Peyer's patch (tissue), 4 donors: ENCODE measurements at places on chromosomes 2 and 18. TPM values are rescaled to one million over a fixed set of nuclear protein-coding genes. Genes with fewer than 3 reads are reported as not detected.
A peak's percentile ranks its signal among the peaks of the same experiment; 100 is the strongest.

Gene CRYBA2
- total RNA-seq: 2.4 TPM

GRCh38 chr2:105820691-105821090, 76.0 kb downstream of the NCK2 start:
- H3K27me3 ChIP-seq: no peaks in the 10 kb centered on the region
- H3K4me3 ChIP-seq: no peak overlapping the region
- no peak for DNase-seq

GRCh38 chr2:239499726-239500573, 99.1 kb upstream of the HDAC4 start:
- DNase-seq: no peak
- H3K4me3 ChIP-seq: no peak overlapping the region
- H3K4me1 ChIP-seq: no peaks in the 10 kb centered on the region
- H3K27me3 ChIP-seq: no peaks in the 10 kb centered on the region
- no peaks in the 10 kb centered on the region for H3K36me3 ChIP-seq
- H3K27ac ChIP-seq: no peak overlapping the region

GRCh38 chr18:49811151-49811938, 2.0 kb downstream of the ACAA2 start:
- H3K4me3 ChIP-seq: no peak overlapping the region
- H3K27ac ChIP-seq: peak overlapping the region; percentile 97
- no peak for DNase-seq
- no peaks in the 10 kb centered on the region for H3K27me3 ChIP-seq

DNA sequence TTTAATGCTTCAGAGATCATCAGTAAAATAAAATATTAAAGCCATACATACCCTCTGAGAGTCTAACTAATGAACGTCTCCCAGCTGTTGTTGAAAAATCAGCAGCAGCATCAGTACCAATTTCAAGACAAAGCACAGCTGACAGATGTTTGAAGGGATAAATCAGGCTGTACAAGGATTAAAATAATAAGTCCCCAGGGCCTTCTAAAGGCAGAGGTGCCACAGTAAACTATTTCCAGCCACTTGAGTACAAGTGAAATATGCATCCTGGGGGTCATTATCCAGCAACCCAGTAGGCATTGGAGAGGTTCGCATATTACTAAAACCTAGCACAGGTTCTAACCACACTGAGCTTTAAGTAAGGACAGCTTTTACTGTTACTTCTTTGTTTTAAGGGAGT, 76.9 kb downstream of the NXPH2 start:
- no peak overlapping the region for H3K27ac ChIP-seq
- no peak for DNase-seq
- H3K36me3 ChIP-seq: no peaks in the 10 kb centered on the region
- H3K4me1 ChIP-seq: no peaks in the 10 kb centered on the region

DNA sequence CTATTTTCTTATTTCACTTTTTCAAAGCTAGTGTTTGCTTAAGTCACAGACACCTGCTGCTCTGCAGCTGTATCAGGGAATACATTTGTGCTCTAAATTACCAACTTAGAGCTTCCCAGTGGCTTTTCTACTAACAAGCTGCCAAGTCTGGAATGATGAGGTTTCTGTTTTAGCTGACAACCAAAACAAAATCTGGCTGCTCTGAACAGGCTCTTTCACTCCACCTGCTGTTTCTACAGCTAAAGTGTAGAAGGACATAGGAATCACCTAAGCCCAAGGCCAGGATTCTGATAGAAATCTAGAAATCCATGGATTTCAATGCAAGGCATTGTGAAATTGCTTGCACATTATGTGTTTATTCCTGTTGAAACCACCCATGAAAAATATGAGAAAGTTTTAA, 201.2 kb downstream of the SUCLG1 start:
- H3K4me1 ChIP-seq: no peaks in the 10 kb centered on the region
- no peak overlapping the region for H3K4me3 ChIP-seq
- H3K27me3 ChIP-seq: no peaks in the 10 kb centered on the region
- H3K27ac ChIP-seq: no peak overlapping the region
- no peak for DNase-seq
- H3K36me3 ChIP-seq: no peaks in the 10 kb centered on the region

- H3K4me1 ChIP-seq: no peaks in the 10 kb centered on the region
- DNase-seq: no peak
- no peaks in the 10 kb centered on the region for H3K27me3 ChIP-seq
- no peak overlapping the region for H3K4me3 ChIP-seq
These were observed 24.0 kb downstream of the NETO1 start for GRCh38 chr18:72843743-72844142.

DNA sequence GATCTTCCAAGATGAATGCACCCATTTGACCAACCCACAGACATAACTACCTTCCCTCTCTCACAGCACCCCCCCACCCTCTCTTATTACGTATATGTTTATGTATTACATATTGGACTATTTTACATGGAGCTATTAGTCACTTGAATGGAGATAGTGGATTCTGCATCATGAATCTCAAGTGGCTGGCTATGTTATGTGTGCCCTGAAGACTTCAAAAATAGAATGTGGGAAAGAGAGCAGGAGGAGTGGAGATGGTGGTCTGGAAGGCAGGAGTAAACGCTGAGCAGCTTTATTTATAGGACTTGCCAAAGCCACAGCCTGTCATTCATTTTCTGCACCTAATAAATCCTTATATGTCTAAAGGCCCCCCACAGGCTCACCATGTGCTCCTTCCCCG, 4.9 kb downstream of the ANTXR1 start:
- no peaks in the 10 kb centered on the region for H3K27me3 ChIP-seq
- H3K36me3 ChIP-seq: no peaks in the 10 kb centered on the region
- no peak overlapping the region for H3K27ac ChIP-seq
- H3K4me1 ChIP-seq: peaks cover 3% of the 10 kb centered on the region
- H3K4me3 ChIP-seq: no peak overlapping the region
- DNase-seq: no peak

Gene CXCR1
- not detected for total RNA-seq

- H3K4me1 ChIP-seq: peaks cover 15% of the 10 kb centered on the region
- no peak overlapping the region for H3K4me3 ChIP-seq
- no peak overlapping the region for H3K27ac ChIP-seq
- H3K36me3 ChIP-seq: no peaks in the 10 kb centered on the region
These were observed 24.5 kb downstream of the UGP2 start for GRCh38 chr2:63866009-63866709.

Gene CAPN14
- not detected for total RNA-seq

Gene GPR35
- 257 TPM for total RNA-seq

Gene RTP5
- total RNA-seq: not detected

Gene CDK15
- not detected for total RNA-seq

Gene TMEM87B
- total RNA-seq: 46.0 TPM

Gene TNS1
- total RNA-seq: 156 TPM

Gene GTF2A1L
- total RNA-seq: 0.94 TPM

DNA sequence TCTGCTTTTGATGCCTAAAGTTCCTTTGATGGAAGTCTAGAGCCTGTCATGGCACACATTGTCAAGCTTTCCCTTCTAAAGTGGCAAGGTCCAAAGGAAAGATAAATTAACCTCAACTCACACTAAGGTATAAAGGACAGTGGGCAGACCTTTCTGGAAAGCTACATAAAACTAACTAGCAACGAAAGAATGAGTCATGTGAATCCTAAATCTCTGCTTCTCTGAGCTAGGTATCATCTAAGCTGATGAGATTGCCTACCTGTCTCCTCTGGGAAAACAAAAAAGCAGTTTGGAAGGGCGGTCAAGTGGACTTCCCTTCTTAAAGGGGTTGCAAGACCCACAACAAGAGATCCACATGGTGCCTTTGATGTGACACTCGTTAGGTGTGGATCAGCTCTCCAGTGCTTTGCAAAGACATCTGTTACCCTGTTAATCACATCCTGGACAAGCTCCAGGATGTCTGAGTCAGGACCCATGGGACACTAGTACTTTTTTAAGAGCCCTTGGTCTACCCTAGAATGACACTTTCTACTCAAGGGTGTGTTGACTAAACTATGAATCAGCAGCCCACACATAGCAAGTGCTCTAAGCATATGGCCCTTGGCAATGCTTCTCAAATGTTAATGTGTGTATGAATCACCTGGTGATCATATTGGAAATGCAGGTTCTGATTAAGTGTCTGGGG, 173.5 kb downstream of the ALK start:
- no peak for DNase-seq
- H3K27ac ChIP-seq: no peak overlapping the region
- no peaks in the 10 kb centered on the region for H3K36me3 ChIP-seq
- H3K27me3 ChIP-seq: no peaks in the 10 kb centered on the region
- no peak overlapping the region for H3K4me3 ChIP-seq
- H3K4me1 ChIP-seq: no peaks in the 10 kb centered on the region

- no peak for DNase-seq
- no peaks in the 10 kb centered on the region for H3K4me1 ChIP-seq
- H3K4me3 ChIP-seq: no peak overlapping the region
These were observed 6.6 kb upstream of the PTMA start for GRCh38 chr2:231701456-231702373.

Gene ANKRD62
- not detected for total RNA-seq

Gene DNPEP
- total RNA-seq: 90.8 TPM
